ENCODE measurements at places on chromosomes 7 and 10. TPM values are rescaled to one million over a fixed set of nuclear protein-coding genes. Genes with fewer than 3 reads are reported as not detected.

EGFR gene
- total RNA-seq, result 29.3 TPM

CALHM2 gene
- 27.1 TPM for total RNA-seq

CALD1 gene
- 510 TPM for total RNA-seq

PNLIPRP2 gene
- not detected for total RNA-seq

STK31 gene
- not detected for total RNA-seq

HIP1 gene
- total RNA-seq, result 3.7 TPM

HOXA5 gene
- not detected for total RNA-seq

SPDYE5 gene
- 0.12 TPM for total RNA-seq

FOXI2 gene
- total RNA-seq, result not detected

SUFU gene
- 3.0 TPM for total RNA-seq

CACNB2 gene
- total RNA-seq, result 2.7 TPM

MKX gene
- total RNA-seq, result 0.08 TPM

H2BK1 gene
- total RNA-seq, result not detected

All from smooth muscle cell of the coronary artery (primary cell).